ENCODE measurements at places on chromosomes 2 and 18.

DNA sequence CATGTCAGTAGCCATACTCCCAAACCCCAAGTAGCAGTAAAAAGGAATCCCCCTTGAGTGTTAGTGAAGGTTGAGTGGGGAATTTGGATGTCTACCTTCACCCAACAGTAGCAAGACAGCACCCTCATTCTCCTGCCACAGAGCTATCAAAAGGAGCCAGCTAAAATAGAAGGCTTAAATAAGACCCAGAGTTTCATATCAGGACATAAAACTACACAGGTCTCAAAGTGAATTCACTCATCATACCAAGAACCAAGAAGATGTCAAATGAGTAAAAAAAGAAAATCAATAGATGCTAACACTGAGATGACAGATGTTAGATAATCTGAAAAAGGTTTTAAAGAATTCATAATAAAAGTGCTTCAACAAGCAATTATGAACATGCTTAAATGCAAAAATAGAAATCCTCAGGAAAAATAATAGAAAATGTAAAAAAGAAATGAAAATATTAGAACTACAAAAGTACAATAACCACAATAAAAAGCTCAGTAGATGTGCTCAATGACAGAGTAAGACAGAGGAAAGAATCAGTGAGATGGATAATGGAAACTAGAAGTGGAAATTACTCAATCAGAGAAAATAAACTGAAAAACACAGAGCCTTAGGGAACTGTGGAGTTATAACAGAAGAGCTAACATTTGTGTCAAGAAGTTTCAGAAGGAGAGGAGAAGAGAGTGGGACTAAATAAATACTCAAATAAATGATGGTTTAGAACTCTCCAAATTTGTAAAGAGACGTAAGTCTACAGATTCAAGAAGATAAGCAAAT is 90.5 kb downstream of the EDAR start:
- DNase-seq: no peak

- DNase-seq: no peak
These were observed 109.2 kb downstream of the COPS8 start for GRCh38 chr2:237194906-237195305.

DNA sequence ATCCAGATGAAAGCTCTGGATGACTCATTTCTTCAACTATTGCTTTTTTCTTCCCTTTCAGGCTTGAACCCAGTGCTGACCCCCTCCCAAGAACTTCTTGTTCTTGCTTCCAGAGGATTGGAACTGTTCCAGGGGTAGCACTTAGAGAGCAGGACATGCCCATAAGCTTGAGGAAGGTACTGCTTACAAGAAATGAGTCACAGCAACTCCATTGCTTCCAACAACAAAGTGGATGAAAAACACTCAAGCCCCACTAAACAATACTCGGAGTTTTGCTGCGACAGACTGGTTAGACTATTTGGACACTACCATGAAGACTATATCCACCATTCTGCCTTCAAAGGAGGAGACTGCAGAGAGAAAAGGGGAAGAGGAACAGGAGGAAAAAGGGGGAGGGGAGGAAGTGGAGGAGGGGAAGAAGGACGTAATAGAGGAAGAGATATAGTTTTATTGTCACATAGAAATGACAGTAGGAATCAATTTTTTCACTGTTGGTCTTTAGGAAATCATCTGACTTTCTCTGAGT is 1.6 kb upstream of the EPC2 start:
- no peak for DNase-seq

DNA sequence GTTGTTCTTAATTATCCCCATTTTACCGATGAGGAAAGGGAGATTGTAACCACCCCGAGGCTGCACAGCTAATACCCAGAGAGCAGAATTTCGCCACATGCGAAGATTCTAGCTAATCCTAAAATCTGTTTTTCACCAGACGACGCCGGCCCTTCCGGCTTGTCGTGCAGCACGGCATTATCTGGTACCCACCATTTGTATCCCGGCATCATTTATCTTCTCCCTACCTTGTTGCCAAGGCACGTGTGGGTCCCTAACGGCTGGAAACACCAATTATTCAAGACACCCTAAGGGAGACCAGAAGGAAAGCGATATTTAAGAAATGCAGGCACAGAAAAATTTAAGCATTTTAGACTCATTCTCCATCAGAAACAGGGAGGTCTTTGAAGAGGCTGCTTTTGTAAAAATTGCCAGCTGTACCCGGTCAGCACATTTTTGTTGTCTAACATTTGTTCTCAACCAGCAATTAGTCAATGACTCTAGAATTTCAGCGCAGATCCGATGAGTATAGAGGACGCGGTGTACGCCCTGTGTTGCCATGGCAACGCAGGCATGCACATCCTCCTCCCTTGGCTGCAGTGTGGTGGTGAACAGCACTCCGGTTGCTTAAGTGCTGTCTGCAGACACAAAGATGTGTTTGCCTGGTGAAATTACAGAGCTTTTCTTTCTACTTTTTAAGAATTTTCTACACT is 111.6 kb downstream of the AGAP1 start:
- no peak for DNase-seq

DNA sequence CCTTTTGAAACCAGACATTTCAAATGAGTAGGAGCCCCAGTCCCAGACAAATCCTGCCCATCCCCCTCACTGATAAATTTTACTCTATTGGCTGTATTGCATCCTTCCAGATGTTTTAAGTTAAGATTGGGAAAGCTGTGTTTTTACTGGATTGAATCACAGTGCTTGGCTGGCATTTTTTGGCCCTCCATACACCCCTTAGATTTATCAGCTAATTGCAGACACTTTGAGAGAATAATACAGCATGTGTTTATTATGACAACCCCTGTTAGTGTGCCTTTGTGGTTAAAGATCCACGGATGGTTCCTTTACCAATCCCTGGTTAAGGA is 74.9 kb downstream of the ANTXR1 start:
- DNase-seq: no peak

All from stimulated activated CD8-positive, alpha-beta memory T cell treated with anti-CD3 and anti-CD28 coated beads, Interleukin-4, amount 100 ng/mL, for 1 hour (primary cell).